Brain microvascular endothelial cell (primary cell): ENCODE measurements at places on chromosomes 4 and X.

- no peak for DNase-seq
Measured at GRCh38 chr4:743463-744211, 38.0 kb downstream of the PCGF3 start.

GRCh38 chrX:97167333-97167732 lies 283.6 kb downstream of the RPA4 start:
- DNase-seq, result no peak

DNA sequence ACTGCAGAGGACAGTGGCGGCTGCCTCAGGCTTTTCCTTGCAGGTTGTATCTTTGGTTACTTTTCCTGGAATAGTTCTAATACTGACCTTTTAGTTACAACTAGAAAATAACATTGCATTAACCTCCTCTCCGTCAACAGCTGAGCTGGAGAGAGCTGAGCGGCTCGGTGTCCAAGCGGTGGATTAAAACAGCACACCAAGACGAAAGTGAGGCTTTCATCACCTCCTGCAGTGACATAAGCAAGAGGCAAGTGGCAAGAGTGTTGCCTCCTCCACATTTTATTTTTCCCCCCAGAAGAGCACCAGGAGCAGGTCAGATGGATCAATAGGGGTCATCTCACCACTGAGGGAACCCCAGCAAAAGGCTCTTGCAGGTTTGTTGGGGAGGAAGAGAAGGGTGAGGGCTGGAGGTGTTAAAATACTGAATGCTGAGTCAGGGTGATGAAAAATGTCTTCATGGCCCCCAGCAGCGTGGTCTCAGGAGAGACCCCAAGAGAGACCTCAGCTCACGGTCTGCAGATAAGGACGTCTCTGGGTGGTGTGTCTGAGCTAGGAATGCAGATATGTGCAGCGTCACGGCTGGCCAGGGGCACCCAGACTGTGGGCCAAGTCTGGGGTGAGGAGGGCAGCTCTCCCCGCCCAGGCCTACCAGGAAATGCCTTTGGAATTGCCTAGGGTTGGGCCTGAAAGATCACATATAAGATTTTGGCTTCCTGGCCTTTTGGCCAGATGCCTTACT lies 50.3 kb downstream of the CASP3 start:
- DNase-seq, result peak; percentile 18

GRCh38 chrX:10819973-10820372 lies 199.6 kb upstream of the MID1 start:
- DNase-seq, result no peak

- DNase-seq, result no peak
Measured at GRCh38 chrX:11397680-11398079, 104.5 kb downstream of the AMELX start.

DNA sequence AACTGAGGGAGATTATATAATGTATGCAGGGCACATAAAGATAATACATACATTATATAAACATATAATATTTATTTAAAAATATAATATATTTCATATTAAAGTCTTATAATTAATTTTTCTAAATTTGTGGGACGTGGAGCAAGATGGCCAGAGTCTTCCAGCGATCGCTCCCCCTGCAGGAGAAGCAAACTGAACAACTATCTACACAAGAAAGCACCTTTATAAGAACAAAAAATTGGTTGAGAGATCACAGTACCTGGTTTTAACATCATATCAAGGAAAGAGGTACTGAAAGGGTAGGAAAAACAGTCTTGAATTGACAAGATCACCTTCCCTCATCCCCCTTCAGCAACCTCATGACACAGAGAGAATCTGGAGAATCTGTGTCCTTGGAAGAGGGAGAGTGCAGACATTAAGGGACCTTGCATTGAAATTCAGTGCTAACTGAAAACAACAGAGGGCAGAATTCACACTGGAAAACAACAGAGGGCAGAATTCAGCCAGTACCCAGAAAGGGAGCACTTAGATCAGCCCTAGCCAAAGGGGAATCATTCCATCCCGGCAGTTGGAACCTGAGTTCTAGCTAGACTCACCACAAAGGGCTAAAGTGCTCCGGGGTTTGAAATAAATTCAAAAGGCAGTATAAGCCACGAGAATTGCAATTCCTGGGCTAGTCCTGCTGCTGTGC lies 262.5 kb upstream of the NDST3 start:
- no peak for DNase-seq

DNA sequence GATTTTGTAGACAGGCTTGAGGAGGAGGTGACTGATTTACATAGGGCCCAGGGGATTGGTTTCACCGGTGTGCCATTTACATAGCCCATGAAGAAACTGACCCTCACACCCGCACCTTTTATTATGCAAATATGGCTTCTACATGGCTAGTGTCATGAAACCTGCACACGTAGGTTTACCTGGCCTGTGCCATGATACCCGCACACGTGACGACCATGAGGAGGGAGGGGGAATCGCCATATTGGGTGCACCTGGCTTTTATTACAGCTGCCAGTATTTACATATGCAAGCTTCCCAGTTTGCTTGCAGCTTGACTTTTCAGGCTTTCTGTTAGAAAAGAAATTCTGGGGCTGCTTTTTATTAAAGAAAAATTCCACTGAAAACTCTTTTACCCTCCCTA lies 359.7 kb downstream of the ADAM29 start:
- DNase-seq, result no peak

- DNase-seq, result no peak
Measured at GRCh38 chrX:15739886-15740285, 1.8 kb downstream of the CA5B start.

DNA sequence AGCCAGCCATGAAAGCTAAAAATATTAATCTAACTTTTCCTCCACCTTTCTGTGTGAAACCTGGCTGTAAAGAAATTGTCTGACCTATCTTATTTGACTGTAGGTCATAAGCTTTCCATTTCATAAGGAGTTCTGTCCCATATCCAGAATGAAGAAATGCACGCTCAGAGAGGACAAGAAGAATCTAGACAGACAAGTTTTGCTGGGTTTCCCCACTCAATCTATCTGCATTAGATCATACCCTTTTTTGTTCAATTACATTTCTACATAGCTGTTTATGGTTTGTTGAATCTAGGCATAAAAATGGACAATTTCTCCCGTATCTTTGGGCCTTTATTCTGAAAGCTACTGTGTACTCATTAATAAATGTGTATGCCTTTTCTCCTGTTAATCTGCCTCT lies 1495.1 kb downstream of the C4orf33 start:
- DNase-seq, result no peak

DNA sequence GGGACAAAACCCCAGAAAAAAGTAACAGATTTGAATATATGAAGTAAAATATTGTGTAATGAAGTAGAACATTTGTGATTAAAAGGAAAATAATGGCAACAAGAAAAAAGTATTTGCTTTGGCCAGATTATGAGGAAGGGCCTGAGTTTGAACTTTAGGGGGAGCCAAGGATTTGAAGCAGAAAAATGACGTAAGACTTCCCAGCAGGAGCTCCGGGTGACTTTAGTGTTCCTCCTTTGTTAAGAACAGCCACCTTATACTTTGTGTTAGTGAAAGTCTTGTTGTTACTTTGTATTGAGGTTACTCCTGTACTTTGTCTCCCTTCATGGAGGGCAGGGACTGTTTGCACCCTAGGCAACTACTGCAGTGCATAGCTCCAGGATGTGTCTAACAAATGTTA lies 41.1 kb downstream of the DCUN1D4 start:
- no peak for DNase-seq

GRCh38 chr4:119861731-119862130 lies 204.9 kb downstream of the MAD2L1 start:
- no peak for DNase-seq

- DNase-seq, result peak; percentile 11
Measured at GRCh38 chr4:138494931-138495330, 252.8 kb upstream of the SLC7A11 start.

DNA sequence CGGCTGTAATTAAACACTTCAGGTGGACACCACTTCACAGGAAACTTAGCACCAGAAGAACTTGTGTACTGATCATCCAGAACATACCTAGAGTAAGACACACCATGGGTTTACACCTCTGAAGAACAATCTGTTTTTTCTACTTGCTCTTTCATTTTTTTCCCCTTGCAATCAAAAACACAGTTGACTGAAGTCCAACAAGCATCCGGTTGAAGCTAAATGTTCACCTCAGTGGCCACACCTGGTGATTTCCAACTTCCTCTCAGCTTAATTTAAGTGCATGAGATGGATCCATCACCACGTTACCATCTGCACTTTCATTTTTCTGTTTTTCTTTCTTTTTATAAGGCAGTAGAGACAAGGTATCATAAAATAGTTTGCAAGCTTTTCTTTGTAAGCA lies 4.9 kb upstream of the TXK start:
- no peak for DNase-seq

- DNase-seq, result no peak
Measured at GRCh38 chr4:128130621-128131020, 69.5 kb downstream of the LARP1B start.

DNA sequence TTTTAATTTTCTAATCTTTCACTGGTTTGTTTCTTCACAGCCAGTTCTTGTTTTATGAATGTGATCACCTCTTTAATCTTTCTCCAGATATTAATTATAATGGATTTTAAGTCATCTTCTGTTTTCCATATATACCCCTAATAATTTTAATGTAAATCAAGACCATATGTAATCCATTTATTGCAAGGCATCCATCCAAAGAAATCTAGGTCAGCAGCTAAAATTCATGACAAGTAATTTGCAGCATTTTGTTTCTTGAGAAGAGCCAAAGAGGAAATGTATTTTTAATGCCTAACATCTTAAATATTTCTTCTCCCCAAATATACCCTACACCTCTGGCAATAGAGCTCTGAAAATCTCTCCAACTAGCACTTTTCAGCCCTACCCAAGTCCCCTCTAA lies 81.1 kb downstream of the SUPT20HL2 start:
- DNase-seq, result no peak

GRCh38 chrX:95662200-95662599 lies 1022.4 kb upstream of the DIAPH2 start:
- no peak for DNase-seq
